SHP77 (cell line): ENCODE measurements at places on chromosomes 4 and X.

DNA sequence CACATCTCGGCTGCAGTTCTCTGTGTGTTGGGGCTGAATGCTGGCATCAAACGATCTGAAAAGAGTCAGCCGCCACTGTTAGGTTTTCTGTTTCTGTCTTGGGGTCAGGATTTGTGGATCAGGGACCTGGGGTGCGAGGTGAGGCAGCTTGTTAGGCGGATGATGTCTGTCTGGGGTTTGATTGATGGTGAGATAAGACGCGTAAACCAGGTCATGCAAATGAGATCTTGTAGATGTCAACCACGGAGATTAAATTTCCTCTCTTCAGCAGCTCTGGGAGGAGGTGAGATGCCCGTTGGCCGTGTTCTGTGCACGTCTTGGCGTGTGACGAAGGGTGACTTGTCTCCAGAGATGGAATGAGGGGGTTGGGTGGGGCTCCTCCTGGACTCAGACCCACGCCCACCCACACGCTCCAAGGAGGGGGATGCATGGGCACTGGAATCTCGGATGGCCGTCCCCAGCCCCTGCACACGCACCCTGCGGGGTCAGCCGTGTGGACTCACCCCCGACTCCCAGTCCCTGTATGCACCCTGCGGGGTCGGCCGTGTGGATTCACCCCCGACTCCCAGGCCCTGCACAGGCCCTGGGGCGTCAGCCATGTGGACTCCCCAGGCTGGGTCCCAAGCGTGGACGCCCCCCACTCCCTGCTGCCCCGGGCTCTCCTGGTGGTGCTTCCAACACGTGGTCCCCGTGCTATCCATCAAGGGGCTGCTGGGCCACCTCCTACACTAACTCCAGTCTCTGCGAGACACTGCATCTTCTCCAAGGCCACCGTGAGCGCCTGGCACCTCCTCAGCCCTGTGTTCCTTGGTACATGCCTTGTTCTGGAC is 16.0 kb upstream of the UVSSA start:
- DNase-seq, result no peak

DNA sequence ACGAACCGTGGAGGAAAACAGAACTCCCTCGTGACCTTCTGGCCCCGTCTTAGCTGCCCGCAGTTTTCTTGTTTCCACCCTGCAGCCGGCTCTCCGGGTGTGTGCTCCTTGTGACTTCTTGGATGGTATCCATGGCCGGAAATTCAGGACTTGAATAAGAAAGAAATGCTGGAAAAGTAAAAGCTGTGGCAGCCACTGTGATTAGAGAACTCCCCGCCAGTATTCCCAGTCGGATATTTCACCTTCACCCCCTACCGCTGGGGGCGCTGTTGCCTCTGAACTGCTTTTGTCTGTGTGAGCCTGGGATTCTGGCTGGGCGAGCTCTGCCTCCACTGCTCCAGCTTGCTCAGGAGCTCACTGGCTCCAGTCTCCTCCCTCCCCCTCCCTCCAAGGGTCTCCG is 41.5 kb upstream of the CYP4V2 start:
- DNase-seq, result peak; percentile 77

- DNase-seq, result peak; percentile 8
Measured at GRCh38 chr4:156293657-156294297, 340.1 kb upstream of the CTSO start.

- peak; percentile 75 for DNase-seq
Measured at GRCh38 chr4:140049849-140050637, 103.9 kb downstream of the MAML3 start.

DNA sequence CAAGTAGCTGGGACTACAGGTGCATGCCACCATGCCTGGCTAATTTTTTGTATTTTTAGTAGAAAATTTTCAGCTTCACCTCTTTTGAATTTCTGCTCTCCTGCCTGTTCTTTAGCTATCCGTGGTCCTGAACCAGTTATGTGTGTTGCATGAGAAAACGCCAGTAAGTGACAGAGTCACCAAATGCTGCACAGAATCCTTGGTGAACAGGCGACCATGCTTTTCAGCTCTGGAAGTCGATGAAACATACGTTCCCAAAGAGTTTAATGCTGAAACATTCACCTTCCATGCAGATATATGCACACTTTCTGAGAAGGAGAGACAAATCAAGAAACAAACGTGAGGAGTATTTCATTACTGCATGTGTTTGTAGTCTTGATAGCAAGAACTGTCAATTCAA is 13.9 kb downstream of the ALB start:
- no peak for DNase-seq

- no peak for DNase-seq
Measured at GRCh38 chr4:151313306-151314009, 11.9 kb downstream of the SH3D19 start.

DNA sequence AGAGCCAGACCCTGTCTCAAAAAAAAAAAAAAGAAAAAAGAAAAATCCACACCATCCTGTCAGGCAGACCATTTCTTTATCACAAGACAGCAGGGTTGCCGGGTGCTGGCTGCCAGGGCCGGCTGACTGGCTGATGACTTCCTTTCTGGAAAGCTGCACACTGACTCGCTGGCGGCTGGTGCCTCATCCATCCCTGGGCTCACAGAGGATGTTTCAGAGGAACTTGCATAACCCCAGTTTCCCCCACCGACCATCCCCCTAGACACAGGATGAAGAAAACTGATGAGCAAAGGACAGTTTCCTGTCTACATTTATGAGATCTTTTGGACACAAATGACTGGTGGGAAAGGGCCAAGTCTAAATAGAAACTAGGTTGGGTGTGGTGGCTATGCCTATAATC is 14.1 kb downstream of the HPSE start:
- DNase-seq, result no peak

- DNase-seq, result no peak
Measured at GRCh38 chrX:39724544-39724943, 373.2 kb downstream of the BCOR start.

DNA sequence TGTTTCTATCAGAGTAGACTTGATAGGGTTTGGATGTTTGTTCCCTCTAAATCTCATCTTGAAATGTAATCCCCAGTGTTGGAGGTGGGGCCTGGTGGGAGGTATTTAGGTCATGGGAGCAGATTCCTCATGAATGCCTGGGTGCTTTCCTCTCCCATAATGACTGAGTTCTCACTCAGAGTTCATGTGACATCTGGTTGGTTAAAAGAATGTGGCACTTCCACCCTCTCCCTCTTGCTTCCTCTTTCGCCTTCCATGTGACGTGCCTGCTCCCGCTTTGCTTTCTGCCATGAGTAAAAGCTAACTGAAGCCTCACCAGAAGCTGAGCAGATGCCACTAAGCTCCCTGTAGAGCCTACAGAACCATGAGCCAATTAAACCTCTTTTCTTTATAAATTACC is 47.3 kb upstream of the SRPX start:
- DNase-seq, result no peak

DNA sequence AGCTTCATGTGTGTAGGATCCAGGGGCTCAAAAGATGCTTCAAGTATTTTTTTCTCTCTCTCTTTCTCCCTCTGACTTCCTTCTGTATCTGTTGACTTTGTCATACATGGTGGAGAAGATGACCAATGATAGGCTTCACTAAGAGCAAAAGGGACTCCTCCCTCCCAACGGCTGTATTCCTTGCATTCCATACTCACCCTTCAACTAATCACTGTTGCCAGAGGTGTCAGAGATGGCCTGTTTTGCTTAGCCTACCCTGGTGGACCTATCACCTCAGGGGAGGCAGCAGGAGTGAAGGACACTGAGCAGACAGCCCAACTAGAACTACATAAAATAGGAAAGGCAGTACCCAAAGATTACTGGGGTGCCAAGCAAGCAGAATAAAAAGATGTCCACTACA is 62.2 kb upstream of the C1QTNF7 start:
- DNase-seq, result no peak

GRCh38 chr4:139146926-139147629 is 29.9 kb downstream of the ELF2 start:
- no peak for DNase-seq

DNA sequence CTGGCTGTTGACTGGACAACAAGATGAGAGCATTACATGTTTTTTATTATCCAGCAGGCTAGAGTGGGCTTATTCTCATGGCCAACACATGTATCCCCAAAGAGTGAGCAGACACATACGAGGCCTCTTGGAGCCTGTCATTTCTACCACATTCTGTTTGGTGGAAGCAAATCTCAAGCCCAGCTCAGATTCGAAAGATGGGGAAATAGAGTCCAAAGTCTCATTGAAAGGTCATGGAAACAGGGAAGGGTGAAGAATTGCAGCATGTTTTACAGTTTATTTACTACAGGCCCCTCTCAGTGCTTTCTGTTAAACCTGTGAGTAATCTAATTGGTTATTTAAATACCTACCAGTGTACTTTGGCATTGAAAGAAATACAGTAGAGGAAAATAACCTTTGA is 108.6 kb downstream of the FRAS1 start:
- no peak for DNase-seq

GRCh38 chrX:35700121-35700520 is 98.0 kb upstream of the MAGEB16 start:
- DNase-seq, result no peak

- no peak for DNase-seq
Measured at GRCh38 chr4:48195853-48196252, 61.8 kb upstream of the TXK start.

DNA sequence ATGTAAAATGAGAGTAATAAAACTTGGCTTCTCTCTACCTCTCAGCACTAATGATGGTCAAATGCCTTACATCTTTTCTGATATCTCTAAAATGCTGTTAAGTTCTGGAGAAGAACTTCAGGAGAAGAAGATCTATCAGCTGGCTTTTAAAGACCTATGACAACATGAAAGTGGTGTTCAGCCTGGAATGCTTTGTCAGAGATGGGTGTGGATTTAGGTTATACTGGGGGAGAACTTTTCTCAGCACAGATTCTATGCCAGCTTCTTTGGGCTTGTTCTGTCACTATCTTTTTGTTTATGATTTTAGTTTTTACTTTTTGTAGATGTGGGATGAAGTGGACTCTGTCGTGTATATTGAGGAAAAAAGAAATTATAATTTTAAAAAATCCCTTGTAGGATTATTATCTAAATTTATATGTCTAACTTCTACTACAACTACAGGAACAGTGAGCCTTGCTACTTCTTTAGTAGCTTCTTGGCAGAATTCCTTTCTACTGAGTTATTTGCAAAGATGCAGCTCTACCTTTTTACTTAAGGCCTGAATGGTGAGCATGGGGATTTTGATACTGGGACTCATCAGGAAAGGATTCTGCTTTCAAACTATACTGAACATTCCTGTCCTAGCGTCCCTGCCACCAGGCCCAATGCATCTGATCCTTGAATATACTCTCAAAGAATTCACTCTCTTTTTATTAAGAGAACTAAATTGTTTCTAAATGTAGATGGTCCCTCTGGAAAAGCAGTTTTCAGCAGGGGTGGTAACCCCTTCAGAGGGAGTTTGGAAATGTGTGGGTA is 19.6 kb downstream of the CYP2U1 start:
- DNase-seq, result no peak

DNA sequence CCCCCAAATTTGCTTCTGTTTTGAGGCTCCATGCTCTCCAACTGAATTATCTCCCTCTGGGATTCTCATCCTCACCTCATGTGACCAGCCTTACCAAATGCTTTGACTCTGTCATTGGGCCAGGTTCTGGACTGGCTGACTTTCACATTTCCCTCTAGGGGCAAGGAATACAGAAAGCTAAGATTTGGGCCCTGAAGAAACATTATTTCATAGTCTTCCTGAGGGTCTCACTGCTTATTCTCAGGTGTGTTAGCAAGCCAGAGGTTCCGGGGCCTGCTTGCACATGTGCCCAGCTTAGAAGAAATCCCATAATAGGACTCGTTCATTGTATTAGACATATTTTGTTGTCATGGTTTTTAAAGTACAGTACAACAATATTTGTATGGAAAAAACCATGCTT is 62.6 kb upstream of the TEX13D start:
- DNase-seq, result no peak

- no peak for DNase-seq
Measured at GRCh38 chr4:181137351-181137750, 1105.9 kb upstream of the TENM3 start.

GRCh38 chr4:132297346-132297745 is 851.7 kb upstream of the PCDH10 start:
- DNase-seq, result no peak

- DNase-seq, result no peak
Measured at GRCh38 chr4:166064721-166065120, 191.7 kb downstream of the TLL1 start.

- no peak for DNase-seq
Measured at GRCh38 chr4:53905276-53905940, 159.0 kb downstream of the CHIC2 start.

DNA sequence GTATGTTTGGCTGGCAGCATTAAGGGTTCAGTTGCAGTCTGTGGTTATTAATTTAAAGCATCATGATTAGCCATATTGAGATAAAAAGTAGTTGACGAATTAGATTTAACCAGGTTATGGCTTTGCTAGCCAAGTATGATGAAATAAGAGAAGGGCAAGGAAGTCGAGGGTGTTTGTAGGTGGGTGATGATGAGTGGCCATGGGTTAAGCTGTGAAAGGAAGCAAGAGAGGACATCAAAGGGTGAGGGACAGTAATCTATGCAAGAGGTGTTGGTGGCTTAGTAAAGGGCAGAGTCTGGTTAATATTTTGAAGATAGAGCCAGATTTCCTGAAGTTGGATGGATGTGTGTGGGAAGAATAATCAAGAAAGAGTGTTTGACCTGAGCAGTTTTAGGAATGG is 44.5 kb downstream of the STIM2 start:
- DNase-seq, result no peak

- DNase-seq, result no peak
Measured at GRCh38 chr4:27316176-27316575, 455.5 kb downstream of the STIM2 start.

GRCh38 chrX:22690116-22690515 is 309.6 kb upstream of the DDX53 start:
- DNase-seq, result no peak

DNA sequence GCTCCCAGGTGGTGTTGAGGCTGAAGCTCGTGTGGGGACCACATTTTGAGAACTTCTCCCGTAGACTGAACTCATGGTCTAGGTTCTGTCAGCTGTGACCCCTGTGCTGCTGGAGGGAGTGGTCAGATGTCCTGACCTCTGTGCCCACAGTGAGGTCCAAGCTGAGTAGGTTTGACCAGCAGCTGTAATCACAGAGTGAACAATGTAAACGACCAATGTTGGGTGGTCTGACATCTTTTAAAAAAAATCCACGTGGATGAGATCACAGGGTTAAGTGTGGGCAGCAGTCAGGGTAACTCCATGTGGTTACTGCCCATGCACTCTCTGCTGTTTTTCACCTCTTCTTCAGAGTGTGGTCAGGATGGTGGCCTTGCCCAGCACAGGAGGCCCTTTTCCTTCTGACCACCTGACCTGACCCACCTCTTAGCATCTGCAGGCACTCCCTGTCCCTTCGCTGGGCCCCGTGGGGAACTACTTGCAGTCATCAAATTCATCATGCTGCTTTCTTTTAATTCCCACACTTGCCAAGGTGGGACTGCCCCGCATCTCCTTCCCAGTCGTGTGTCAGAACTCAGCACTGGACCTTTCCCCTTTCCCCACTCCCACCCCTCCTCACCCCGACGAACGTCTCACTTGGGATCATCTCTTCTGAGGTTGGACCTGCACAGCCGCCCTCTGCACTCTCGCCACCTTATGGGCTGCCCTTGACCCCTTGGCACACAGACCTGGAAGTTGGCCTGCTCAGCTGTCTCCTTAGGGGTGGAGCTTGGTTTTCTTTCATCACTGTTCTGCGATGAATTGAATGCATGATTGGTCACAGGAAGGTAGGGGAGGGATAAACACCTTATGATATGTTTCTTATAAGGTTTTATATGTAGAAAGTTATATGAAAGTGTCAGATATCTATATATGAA is 120.1 kb downstream of the PTTG2 start:
- no peak for DNase-seq

GRCh38 chrX:23792861-23793553 is 10.0 kb downstream of the SAT1 start:
- DNase-seq, result no peak
